Cardiac atrium fibroblast (primary cell): ENCODE measurements at places on chromosomes 7 and 10. TPM values are rescaled to one million over a fixed set of nuclear protein-coding genes. Genes with fewer than 3 reads are reported as not detected.

The CLRN3 gene
- total RNA-seq, result not detected in 2 replicates

The RBP3 gene
- not detected in 2 replicates for total RNA-seq

The STAMBPL1 gene
- 13.9 and 23.8 TPM in 2 replicates for total RNA-seq

The RBM28 gene
- 6.9 and 14.3 TPM in 2 replicates for total RNA-seq

The OPN4 gene
- not detected in 2 replicates for total RNA-seq

The TRPV5 gene
- total RNA-seq, result not detected in 2 replicates

The DLX5 gene
- not detected in 2 replicates for total RNA-seq

The ARHGAP22 gene
- 7.6 and 17.3 TPM in 2 replicates for total RNA-seq

The PAPOLB gene
- 0.18 and 0.49 TPM in 2 replicates for total RNA-seq

The ABCB1 gene
- total RNA-seq, result not detected in 2 replicates

The PGAM2 gene
- 1.3 TPM in 1 of 2 replicates, not detected in the other for total RNA-seq

The FGFBP3 gene
- total RNA-seq, result not detected in 2 replicates

The CDK14 gene
- total RNA-seq, result 15.9 and 17.7 TPM in 2 replicates

The LARP4B gene
- 21.5 and 24.6 TPM in 2 replicates for total RNA-seq

The FAM25G gene
- not detected in 2 replicates for total RNA-seq

The GFRA1 gene
- total RNA-seq, result 0.36 and 5.8 TPM in 2 replicates

The IKZF1 gene
- not detected in 2 replicates for total RNA-seq

The ZNF438 gene
- total RNA-seq, result 2.8 and 6.3 TPM in 2 replicates

The TAS2R40 gene
- total RNA-seq, result not detected in 2 replicates

The TEX47 gene
- total RNA-seq, result not detected in 2 replicates

The TMEM273 gene
- not detected in 2 replicates for total RNA-seq

The LRGUK gene
- not detected in 2 replicates for total RNA-seq

The PRF1 gene
- not detected in 2 replicates for total RNA-seq

The TSPAN13 gene
- 11.4 and 16.0 TPM in 2 replicates for total RNA-seq

The TMEM178B gene
- under 0.01 TPM in 1 of 2 replicates, not detected in the other for total RNA-seq

The ITIH2 gene
- total RNA-seq, result not detected in 2 replicates
